Anterior cingulate cortex (tissue), 58 donors: ENCODE measurements at places on chromosomes 7 and 10.

DNA sequence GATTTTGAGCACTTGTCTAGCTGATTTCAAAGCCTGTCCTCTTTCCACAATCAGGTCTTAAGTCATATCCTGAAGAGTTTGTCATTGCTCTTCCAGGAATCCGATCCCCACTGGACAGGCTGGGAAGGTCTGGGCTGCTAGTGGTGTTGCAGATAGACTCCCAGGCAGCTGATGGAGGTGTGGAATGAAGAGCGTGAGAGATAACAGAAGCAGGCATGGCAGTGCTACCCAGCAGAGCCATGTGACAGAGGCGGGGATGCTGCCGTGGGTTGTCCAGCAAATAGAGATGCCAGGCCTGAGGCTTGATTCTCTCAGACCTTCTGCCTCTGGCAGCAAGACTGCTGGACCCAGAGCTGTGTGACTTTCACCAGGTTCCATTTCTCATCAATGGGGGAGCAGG is 116.5 kb upstream of the EEPD1 start:
- DNase-seq = no peak

DNA sequence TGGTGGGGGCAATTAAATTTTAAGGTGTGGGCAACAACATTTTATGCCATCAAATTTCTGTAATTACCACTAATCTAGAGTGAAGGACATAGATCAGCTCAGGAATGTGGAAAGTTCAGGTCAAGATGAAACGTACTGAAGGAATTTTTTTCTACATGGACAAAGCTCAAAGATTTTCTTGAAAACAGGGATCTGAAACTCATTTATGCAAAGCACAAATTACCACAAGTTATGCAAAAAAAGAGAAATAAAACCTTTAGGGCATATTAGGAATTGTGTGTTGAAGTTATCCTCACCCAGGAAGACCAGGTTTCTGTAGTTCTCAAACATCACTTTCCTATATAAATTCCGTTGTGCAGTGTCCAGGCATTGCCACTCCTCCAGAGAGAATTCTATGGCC is 18.9 kb downstream of the ZNF680 start:
- no peak for DNase-seq

GRCh38 chr10:17214971-17215781 is 12.9 kb upstream of the VIM start:
- DNase-seq = no peak

DNA sequence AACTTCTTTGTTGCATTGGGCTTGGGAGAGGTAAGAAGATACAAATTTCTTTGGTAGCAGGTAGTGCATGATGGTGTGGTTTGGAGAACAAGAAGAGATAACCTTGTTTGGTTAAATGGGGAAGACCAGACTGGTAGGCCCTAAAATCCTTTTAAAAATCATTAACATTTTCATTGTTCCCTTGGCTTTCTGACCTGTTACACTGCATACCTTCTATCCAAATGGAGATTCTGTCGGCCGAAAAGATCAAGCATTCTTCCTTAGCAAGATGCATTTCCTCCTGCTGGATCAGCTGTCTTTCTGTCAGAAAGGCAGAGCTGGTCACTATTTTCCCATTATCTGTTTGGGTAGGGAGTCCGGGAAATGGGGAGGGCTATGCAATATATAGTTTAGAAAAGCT is 33.7 kb downstream of the AGK start:
- DNase-seq = no peak

DNA sequence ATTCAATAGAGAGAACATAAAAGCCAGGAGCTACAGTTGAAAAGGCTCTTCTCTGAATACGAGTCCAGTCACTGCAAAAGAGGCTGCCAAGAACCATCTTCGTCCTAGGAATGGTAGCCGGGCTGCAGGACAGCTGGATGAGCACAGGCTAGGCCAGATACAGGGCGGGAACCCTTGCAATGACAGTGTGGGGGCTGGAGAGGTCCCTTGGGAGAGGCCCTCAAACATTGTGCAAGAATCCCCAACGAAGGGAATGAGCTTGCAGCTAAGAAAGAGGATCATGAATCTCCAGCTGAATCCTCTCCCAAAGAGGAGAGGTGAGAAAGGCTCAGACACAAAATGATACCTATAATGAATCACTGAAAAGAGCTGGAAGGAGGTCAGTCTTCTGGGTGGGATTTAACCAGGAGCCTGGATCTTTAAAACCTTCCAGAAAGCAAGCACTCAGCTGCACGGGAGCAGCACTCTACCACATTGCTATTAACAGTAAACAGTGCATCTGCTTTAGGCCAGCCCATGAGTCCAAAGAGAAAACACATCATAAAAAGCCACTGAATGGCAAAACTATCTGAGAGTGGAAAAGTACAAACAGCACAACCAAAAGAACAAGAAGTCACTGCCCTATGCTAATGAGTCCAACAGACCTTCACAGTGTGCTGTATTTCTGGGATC is 287.9 kb downstream of the TNS3 start:
- no peak for DNase-seq

- DNase-seq = no peak
Observed at GRCh38 chr10:16182144-16182543, 254.7 kb upstream of the PTER start.

DNA sequence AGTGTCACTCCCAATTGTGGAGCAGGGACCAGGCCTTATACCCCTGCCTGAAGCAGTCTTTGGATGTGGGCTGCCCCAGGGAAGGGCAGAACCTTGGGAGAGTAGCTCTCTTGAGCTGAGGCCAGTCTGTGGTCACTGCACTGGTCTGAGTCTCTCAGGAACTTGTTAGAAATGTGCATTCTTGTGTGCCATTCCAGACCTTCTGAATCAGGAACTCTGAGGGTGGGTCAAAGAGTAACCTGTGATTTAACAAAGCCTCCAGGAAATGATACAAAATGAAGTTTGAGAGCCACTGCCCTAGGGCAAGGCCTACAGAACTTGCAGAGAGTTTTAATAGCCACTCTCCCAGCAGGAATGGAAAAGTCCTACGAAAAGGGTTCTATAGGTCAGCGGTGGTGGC is 68.1 kb downstream of the LYZL1 start:
- DNase-seq = no peak

DNA sequence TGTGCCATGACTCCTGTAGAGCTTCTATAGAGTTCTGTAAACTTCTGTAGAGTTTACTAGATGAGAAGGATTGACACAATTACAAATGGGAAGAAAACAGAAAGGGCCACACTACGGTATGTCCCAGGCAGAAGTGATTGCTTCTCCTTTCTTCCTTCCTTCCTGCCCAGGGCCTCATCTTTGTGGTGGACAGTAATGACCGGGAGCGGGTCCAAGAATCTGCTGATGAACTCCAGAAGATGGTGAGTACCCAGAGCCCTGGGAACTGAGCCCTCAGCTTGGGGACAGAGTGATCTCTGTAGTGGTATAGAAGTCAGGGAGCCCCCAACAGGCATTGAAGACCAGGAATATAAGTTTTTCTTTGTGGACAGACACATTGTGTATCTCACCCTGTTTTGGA is 1.7 kb downstream of the ARF5 start:
- no peak for DNase-seq

GRCh38 chr10:48608279-48608681 is 3.4 kb upstream of the ARHGAP22 start:
- DNase-seq = no peak

- DNase-seq = no peak
Observed at GRCh38 chr7:30170476-30171205, 35.9 kb downstream of the MTURN start.

DNA sequence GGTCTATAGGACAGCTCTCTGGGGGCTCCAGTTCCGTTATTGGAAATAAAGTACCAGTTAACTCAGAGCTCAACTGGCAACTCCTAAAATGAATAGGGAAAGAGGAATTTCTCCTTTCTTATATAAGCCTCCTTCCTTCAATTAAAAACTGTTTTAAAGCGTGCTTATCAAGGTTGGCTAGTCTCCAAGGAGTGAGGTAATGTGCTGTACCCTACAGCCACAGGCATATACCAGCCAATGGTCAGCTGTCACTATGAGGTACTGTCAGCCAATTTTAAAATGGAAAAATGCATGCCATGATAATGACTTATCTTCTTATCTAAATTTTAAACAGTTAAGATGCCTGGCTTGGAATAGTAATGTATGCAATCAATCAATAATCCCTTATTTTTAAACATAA is 76.2 kb downstream of the PLCE1 start:
- DNase-seq = no peak

DNA sequence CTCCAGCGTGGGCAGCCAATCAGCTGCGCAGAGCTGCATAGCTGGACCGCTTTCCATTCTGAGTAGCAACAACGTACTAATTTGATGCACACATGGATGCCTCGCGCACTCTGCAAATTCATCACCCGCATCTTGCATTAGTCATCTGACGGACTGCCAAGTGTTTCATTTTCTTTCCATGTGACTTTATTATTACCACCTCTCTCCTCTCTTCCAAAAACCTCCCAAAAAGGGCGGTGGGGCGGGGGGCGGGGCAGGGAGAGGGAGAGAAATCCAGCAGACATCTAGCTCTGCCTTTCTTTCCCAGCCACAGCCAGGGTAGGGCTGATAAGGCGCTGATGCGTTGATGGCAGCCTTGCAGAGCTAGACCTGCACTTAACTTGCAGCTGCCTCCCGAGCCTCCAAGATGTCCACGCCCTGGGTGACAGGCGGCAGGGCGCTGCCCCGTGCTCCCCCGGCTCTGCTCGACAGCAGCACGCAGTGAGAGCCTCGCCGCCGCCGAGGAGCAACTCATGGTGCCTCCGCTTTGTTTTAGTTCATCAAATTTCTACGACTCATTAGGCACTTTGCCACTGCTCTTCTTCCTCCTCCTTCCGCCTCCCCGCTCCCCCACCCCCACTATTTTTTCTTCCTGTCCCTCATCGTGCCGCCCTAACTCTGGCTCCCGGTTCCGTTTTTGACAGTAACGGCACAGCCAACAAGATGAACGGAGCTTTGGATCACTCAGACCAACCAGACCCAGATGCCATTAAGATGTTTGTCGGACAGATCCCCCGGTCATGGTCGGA is 147.3 kb downstream of the CELF2 start:
- peak; percentile 77 for DNase-seq

DNA sequence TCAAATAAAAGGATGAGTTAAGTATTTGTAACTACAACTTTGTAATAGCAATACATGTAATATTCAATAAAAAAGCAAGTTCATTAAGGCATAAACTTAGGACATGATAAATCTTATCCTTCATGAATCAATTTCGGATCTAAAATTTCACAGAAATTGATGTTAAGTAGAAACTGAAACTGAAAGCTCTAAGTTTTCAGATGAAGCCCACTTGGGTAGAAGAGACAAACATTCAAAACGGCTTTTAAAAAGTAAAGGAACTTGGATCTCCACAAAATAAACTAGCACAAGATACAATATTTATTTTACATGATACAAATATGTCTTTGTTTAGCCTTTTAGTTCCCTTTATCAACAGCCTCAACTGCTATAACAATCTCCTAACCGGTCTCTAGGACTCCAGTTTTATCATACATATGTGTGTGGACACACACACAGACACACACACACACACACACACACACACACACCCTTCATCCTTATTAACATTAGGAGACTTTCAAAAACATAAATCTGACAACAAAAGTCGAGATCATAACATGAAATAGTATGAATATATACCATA is 83.7 kb downstream of the USP6NL start:
- DNase-seq = no peak

DNA sequence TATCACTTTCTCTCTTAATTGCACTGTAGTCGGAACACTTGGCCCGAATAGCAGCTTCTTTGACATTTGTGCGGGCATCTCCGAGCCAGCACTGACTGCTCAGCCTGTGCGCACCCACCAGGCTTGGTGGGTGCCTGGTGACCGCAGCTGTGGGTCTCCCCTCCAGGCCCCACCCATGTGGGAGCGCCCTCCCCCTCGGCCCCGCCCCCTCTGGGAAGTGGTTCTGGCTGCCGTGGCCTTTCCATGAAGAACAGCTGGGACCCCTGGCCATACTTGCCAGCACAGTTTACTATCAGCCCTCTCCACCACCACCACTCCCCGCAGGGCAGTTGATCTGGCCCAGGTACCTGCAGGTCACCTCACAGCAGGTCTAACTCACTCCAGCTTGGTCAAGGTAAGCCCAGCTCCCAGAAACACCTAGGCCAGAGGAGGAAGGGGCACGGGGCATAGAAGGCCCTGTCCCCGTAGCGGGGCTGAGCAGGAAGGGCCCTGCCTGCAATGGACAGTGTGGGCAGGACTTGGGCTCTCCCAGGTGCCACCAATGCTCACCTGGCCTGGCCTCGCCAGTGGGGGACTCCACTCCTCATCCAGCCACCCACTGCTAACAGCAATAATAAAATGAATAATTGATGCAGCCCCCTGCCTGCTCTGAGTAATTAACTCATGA is 5.8 kb downstream of the RASGEF1A start:
- no peak for DNase-seq

DNA sequence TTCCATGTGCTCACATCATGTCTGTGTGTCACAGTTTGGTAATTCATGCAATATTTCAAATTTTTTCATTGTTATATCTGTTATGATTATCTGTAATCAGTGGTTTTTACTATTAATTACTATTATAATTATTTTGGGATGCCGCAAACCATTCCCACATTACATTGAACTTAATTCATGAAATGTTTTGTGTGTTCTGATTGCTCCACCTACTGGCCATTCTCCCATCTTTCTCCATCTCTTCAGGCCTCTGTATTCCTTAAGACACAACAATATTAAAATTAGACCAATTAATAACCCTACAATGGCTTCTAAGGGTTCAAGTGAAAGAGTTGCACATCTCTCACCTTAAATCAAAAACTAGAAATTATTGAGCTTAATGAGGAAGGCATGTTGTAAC is 398.5 kb downstream of the PCDH15 start:
- DNase-seq = peak; percentile 1

GRCh38 chr7:12646139-12646538 is 41.3 kb upstream of the ARL4A start:
- DNase-seq = no peak

DNA sequence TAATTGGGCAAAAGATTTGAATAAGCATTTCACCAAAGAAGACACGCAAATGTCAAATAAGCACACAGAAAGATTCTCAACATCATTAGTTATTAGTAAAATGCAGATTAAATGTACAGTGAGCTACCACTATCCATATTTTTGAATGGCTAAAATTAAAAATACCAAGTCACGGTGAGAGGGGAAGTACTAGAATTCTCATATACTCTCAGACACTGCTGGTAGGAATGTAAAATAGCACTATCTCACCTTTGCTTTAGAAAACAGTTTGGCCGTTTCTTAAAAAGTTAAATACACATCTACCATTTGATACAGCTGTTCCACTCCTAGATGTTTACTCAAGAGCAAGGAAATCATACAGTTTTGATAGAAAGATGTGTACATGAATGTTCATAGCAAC is 115.8 kb upstream of the CELF2 start:
- no peak for DNase-seq

GRCh38 chr7:107605218-107605815 is 25.3 kb downstream of the BCAP29 start:
- no peak for DNase-seq

DNA sequence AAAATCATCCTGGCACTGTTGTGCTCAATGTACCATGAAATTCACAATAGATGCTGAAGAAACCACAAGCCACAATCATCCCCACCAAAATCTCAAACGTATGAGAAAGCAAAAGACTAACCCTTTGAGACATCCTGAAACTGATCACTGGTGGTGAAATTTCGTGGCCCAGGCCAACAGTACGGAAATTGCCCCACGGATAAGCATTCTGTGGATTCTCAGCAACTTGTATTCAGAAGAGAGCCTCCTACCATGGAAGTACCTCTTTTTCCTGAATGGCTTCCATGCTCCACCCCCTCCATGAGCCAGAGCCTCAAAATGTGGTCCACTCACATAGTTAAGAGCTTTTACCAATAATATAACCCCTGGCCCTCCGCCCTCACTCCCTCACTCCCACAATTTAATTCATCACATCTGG is 163.9 kb upstream of the AUTS2 start:
- DNase-seq = no peak

GRCh38 chr10:79172881-79173280 is 104.1 kb downstream of the ZMIZ1 start:
- no peak for DNase-seq

- DNase-seq = no peak
Observed at GRCh38 chr7:45119550-45119949, 8.1 kb upstream of the TBRG4 start.
